Bronchial epithelial cell (primary cell): ENCODE measurements at places on chromosomes 1 and 21. TPM values are rescaled to one million over a fixed set of nuclear protein-coding genes. Genes with fewer than 3 reads are reported as not detected.

The ADCY10 gene
- total RNA-seq: 0.26 TPM in 2 replicates

The OPTC gene
- not detected in 2 replicates for total RNA-seq

The S100A7A gene
- total RNA-seq: not detected in 2 replicates

The TSPAN2 gene
- 0.13 and 0.26 TPM in 2 replicates for total RNA-seq

The VWA1 gene
- 5.0 and 7.9 TPM in 2 replicates for total RNA-seq

The MYOC gene
- total RNA-seq: not detected in 2 replicates

The KRTAP10-1 gene
- not detected in 2 replicates for total RNA-seq

DNA sequence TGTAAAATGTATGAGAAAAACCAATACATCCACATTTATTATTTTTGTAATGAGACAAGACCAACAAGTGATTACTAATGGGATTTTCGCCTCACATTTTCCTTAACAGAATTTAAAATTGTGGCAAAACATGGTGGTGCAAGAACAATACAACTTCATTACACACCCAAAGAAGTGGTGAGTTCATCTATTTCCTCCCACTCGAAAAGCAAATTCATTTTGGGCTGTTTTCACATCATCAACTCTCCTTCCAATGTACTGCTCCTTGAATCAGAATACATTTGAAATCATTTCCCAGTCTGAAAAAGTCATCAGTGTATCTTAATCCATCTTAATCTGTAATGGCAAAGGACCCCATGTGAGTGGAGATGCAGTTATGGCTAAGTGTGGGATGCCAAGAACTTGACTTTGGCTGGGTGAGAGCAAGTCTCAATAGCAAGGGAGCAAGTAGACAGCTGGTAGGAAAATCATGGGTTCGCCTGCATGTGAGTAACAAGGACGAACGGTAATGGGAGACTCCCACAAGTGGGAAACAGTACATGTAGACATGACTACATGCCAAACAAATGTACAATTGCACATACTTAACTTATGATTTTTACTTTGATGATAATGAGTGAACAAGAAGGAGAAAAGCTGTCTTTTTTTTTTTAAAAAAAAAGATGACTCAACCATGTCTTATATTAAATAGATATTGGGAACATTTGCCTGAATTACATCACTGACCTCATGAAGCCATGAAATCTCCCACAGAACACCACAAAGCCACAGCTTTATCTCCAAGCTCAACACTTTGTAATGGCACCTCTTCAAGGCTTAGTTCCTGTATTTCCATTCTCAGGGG, 46.0 kb downstream of the RUNX1 start:
- DNase-seq: peak; percentile 41

GRCh38 chr1:180370597-180370996, 131.8 kb downstream of the ACBD6 start:
- DNase-seq: no peak

- peak; percentile 65 for DNase-seq
Measured at GRCh38 chr21:37047079-37047478, 25.8 kb downstream of the PIGP start.

DNA sequence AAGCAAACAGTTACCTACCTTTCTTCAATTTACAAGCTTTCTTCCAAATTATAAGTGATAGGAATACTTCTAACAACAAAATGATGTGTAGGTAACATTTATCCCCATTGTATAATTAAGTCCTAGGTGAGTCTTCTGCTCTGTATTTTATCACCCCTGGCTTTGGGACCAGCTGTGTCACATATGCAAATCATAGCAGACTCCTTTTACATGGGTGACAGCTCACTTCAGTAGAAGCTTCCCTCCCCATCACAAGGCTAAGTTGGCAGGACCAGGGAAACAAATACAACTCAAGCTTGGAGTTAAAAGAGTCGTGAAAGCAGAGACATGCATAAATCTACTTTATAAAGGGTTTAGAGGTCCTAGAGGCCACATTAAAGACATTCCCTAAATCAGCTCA, 121.1 kb upstream of the RUNX1 start:
- no peak for DNase-seq

The CHI3L1 gene
- 0.79 and 1.7 TPM in 2 replicates for total RNA-seq

GRCh38 chr1:52613636-52614373, 11.6 kb downstream of the GPX7 start:
- no peak for DNase-seq

DNA sequence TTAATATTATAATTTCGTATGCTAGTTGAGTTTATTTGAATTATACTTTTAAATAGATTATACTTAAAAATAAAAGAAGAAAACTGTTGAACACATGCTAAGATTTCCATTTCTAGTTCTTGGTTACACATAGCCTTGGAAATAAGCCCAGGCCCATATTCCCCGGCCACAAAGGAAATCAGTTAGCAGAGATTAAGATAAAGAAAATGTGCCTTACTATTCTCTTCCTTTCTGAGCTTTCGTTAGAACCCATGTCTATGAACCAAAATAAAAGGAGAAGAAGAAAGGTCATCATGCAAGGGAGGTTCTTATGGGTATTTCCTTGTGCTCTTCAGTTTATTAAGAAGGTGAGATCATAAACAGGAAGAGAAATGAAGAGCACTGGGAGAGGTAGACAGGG, 32.3 kb upstream of the CRP start:
- DNase-seq: no peak

DNA sequence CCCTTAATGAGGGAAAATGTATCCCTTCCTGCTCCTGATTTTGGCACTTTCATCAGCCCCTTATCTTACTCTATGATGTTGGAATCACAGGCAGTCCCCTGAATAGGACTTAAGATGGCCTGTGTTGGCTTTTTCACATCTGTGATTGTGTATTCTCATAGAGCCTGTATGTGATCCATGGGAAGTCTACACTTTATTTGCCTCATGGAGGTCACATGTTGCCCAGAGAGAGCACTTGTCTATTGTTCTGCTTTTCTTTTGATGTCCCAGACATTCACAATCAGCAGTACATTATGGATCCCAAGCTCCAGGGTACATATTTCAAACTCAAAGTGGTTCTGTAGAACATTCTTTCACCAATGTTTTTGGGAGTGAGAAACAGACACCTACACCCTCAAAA, 885.2 kb upstream of the ADGRL2 start:
- DNase-seq: no peak

- peak; percentile 85 for DNase-seq
Measured at GRCh38 chr1:183461350-183461749, 10.9 kb upstream of the SMG7 start.

GRCh38 chr1:113946678-113947387, 17.7 kb downstream of the HIPK1 start:
- no peak for DNase-seq

DNA sequence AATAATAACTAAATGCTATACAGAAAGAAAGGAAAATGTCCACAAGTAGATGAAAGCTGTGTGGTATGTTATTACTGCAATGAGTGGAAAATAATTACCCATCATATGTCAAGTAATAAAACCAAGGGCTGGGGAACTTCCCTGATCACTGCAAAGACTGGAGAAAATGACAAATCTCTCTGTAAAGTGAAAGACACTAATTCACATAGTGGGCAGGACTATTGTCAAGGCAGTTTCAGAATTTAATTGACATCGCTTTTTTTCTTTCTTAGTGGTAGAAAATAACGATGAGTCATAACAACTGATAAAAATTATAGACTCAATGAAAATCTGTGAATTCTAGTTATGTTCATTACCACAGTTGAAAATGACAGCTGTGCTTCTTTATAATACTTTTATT, 153.7 kb upstream of the ST6GALNAC5 start:
- no peak for DNase-seq

DNA sequence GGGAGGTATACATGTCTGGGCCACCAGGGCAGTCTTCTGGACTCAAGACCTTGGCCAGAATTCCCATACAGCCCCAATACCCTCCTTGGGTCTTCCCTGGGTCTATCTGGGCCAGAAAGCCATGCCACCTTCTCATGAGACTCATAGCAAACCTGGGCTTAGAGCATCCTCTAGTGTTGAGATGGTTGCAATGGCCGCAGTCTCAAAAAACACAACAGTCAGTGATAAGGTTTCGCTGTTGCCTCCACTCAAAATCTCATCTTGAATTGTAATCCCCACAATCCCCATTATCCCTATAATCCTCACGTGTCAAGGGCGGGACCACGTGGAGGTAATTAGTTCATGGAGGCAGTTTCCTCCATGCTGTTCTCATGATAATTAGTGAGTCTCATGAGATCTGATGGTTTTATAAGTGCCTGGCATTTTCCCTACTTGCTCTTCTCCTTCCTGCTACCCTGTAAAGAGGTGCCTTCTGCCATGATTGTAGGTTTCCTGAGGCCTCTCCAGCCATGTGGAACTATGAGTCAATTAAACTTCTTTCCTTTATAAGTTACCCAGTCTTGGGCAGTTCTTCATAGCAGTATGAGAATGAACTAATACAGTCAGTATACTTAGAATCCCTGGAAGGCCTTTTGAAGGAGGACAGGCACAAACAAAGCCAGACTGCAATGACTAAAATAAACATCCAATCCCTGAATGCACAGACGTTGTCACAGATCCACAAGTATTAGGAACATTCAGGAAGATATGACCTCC, 77.0 kb downstream of the CTH start:
- peak; percentile 49 for DNase-seq

- DNase-seq: no peak
Measured at GRCh38 chr1:41533731-41534080, 49.2 kb upstream of the EDN2 start.

The ERRFI1 gene
- total RNA-seq: 126 and 175 TPM in 2 replicates

DNA sequence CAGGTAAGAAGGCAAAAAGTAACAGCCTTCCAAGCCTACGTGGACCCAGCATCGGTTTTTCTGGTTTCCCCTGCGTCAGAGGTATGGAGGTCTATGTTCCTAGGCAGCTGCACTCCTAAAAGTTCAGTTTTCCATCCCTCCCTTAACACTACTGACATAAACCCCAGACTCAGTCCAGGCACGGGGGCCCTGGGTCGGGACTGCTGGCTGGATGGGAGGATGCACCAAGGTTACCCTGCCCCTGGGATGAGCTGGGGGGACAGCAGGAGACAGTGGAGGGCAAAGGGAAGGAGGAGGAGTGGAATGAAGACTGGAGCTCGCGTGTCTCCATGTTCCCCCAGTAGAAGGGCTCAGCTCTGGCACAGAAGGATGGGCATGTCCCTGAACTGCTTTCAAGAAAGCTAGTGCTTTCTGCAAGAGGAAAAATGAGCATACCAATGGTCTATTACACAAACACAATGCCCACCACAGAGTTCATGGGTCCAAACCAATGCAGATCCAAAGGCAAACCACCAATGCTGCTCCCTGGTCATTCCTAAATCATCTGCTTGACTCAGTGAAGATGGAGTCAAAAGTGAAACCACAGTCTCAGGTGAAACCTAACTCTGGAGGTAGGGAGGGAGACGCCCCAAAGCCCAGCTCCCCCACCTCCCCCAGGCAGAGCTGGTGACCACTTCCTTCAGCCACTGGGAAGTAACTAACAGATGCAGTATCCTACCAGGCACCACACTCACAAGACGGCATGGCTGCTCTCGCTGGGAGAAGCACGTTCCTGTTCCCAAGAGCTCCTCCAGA, 54.9 kb downstream of the CD46 start:
- peak; percentile 44 for DNase-seq

The TAS1R1 gene
- total RNA-seq: not detected in 2 replicates

GRCh38 chr1:58762806-58763205, 21.0 kb downstream of the JUN start:
- peak; percentile 88 for DNase-seq

DNA sequence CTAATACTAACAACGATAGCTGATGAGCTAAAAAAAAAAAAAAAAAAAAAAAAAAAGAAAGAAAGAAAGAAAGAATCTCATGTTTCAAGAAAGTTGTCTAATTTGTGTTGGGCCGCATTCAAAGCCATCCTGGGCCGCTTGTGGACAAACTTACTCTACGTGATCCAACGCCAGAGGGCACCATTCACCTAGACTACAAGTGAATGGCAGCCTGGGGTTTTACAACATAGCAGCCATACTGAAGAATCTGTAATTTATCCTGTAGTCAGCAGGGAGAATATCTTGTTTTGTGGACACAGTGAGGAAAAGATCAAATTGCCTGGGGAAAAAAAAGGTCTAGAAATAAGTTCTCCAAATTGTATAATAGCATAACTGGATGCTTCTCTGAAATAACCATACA, 47.0 kb downstream of the CYP2J2 start:
- DNase-seq: peak; percentile 77

The PLA2G2C gene
- not detected in 2 replicates for total RNA-seq

The S100A6 gene
- total RNA-seq: 2,948 and 3,820 TPM in 2 replicates

- no peak for DNase-seq
Measured at GRCh38 chr1:43866201-43866600, 67.4 kb upstream of the ARTN start.

- no peak for DNase-seq
Measured at GRCh38 chr21:39531064-39531463, 79.3 kb downstream of the SH3BGR start.

DNA sequence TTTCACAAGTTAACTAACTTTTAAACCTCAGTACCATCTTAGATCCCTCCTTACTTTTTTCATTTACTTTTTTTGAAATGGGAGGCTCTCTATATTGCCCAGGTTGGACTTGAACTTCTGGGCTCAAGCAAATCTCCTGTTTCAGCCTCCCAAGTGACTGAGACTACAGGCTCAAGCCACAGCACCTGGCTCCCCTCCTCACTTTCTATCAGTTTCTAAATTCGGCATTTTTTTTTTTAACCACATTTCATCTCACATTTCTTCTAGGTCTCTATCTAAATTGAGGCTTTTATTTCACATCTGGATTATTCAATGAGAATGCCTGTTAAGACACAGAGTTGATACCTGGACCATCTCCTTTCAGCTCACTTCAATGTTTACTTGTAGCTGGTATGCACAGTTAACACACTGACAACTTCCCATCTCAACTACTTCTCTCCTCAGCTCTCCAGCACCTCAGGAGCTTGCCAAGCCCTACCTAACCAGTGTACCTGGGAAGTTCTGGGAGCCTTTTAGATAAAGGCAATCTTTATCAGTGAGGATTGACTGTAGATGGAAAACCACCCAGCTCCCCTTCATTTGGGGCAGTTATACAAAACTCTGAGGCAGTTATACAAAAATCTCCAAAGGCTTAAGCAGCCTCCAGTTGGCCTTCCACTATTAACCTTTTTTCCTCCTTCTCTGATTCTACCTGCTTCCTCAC, 3.4 kb downstream of the USP33 start:
- DNase-seq: no peak

The TTC34 gene
- total RNA-seq: under 0.01 TPM in 2 replicates

The TDRD10 gene
- under 0.01 TPM in 1 of 2 replicates, not detected in the other for total RNA-seq

- DNase-seq: no peak
Measured at GRCh38 chr1:187032316-187032981, 203.7 kb downstream of the PLA2G4A start.

GRCh38 chr1:212635141-212635631, 26.6 kb downstream of the ATF3 start:
- DNase-seq: no peak

The AIRE gene
- total RNA-seq: not detected in 2 replicates

DNA sequence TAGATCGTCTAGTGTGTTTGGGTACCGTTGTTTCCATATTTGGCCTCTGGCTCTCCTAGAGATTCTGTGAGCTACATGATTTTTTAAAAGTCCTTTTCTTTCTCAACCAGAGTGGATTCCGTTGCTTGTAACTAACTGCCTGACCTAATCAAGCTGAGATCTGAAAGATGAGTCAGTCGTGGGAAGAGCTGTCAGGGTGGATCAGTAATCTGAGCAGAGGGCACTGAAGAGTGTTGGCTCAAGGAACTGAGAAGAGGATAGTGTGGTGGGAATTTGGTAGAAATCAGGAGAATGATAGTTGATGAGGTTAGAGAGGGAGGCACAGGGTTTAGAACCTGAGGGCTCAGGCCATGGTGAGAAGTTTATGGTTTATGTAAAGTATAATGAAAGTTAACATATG, 52.2 kb downstream of the TRAF5 start:
- peak; percentile 70 for DNase-seq
